ENCODE measurements at places on chromosomes 1 and 21.

DNA sequence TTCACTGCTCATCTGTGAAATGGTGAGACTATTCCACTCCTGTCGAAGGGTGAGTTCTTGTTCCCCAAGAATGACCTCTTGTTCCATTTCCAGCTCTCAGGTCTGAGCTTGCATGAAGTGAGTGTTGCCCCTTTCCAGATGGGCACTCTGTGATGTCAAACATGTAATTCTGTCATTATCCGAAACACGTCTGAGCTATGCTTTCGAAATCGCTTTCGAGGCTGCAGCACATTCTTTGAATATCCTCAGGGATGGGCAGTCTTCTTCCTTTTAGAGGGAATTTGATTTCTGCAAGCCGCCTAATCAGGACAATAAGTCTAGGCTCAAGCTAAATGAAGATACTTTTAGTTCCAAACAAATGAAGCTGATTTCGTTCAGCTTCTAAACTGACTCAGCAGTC is 15.1 kb downstream of the NFASC start:
- no peak for DNase-seq

- no peak for DNase-seq
Observed at GRCh38 chr1:23019863-23020625, 776 bp downstream of the KDM1A start.

- DNase-seq, result no peak
Observed at GRCh38 chr1:9239622-9240401, 5.2 kb downstream of the H6PD start.

DNA sequence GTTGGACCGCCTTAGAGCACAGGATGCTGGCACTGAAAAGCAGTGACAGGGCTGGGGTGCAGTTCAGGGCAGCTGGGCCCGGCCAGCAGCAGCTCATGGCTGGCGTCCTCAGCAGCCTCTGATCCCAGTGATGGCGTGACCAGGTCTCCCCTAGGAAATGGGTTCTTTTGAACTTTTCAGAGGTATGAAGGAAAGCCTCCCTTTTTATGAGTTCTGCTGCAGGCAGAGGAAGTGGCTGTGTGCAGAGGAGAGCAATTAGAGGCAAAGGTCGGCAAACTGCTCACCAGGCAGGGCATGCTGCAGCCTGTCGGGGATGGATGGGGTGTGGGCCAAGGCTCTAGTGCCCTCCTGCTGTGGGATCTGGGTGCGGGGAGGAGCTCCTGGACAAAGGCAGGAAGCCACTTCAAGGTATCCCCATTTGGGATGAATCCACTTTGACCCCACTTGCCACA is 45.6 kb upstream of the RAB4A start:
- DNase-seq, result no peak

- DNase-seq, result no peak
Observed at GRCh38 chr21:38861989-38862683, 56.4 kb downstream of the ETS2 start.

DNA sequence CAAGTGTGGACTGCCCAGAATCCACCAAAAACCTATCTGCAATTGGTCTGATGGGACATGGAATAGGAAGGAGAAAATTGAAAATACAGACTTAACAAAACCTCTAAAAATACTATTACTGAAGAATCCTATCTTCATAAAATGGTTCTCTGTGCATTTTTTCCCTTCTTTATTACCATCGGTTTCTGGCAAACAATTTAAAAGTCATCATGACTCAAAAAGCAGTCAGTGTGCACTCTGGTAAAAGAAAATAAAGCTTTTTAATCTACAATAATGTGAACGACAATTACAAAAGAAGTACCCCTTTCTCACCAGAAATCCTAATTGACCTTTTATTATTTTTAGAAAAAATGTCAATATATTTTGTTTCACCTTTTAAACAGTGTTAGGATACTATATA is 186.3 kb downstream of the TPR start:
- DNase-seq, result no peak

- no peak for DNase-seq
Observed at GRCh38 chr1:162151900-162152829, 82.7 kb downstream of the NOS1AP start.

DNA sequence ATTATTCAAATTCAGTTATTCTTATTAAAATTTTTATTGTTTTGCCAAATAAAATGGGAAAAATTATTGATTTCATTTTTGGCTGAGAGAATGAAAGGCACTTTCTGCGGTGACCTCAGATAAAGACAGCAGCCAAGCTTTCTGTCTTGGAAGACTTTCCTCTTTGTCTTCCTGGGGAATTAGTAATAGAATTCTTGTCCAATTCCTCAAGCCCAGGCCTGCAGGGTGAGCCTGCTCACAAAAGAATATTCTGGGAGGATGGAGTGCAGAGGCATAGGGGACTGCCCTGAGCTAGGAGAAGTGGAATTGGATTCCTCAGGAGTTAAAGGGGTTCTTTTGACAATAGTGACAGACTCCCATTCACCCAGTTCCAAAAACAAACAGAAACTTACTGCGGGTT is 614.5 kb upstream of the ADGRL2 start:
- no peak for DNase-seq

DNA sequence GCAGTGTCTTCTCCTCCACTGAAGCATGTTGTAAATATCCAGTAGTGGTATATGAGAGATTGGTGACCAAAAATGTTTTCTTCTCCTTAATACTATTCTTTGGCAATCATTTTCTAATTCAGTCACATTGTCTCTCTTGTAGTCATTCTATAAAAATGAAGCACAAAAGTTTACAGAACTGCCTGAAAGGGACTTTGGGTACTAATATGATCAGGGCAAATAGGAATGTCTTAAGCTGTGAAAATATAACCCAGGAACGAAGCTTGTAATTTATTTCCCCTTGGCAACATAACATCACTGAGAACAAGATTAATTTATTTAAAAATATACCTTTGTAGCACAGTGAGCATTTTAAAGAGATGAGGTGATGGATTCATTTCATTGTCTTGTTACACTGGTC is 4.9 kb downstream of the B3GALT2 start:
- no peak for DNase-seq

GRCh38 chr1:205043866-205044265 is 854 bp downstream of the CNTN2 start:
- no peak for DNase-seq

DNA sequence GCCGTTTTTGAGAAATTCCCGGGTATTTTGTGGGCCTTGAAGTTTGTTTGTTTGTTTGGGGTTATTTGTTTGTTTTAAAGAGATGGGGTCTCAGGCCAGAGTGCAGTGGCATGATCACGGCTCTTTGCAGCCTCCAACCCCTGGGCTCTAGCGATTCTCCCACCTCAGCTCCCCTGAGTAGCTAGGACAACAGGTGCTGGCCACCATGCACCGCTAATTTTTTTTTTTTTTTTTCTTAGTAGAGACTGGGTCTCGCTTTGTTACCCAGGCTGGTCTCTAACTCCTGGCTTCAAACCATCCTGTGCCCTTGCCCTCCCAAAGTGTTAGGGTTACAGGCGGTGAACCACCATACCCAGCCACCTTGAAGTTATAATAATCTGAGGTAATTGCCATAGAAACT is 2.0 kb downstream of the CHTOP start:
- DNase-seq, result no peak

DNA sequence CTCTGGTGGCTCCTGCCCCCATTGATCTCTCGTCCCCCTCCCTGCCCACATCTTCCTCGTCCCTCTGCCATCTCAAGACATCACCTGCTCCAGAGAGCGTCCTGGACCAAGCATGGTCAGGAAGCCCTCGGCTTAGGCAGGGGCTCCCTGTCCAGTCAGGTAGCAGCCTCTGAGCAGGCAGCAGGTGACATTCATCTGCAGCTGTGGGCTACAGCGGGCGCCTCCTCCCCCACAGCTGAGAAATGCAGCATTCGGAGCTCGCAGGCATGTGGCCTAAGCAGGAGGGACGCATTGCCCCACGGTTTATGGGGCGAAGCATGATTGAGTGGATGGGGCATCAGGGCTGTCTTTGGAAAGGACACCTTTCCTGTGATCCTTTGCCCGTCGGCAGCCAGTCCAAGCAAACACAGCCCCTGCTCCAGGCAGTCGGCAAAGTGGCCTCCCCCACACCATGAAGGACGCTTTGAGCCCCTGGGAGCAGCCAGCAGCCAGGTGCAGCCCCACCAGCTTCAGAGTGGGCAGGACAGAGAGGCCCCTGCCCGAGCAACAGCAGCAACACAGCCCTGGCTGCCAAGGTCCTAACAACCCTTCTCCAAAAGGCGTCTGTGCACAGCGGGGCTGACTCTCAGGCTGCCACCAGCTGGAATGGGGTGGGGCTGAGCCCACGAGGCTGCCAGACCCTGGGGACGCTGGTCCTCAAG is 234.1 kb upstream of the VAMP3 start:
- DNase-seq, result no peak

GRCh38 chr1:79896140-79896539 is 889.6 kb upstream of the ADGRL4 start:
- DNase-seq, result no peak

DNA sequence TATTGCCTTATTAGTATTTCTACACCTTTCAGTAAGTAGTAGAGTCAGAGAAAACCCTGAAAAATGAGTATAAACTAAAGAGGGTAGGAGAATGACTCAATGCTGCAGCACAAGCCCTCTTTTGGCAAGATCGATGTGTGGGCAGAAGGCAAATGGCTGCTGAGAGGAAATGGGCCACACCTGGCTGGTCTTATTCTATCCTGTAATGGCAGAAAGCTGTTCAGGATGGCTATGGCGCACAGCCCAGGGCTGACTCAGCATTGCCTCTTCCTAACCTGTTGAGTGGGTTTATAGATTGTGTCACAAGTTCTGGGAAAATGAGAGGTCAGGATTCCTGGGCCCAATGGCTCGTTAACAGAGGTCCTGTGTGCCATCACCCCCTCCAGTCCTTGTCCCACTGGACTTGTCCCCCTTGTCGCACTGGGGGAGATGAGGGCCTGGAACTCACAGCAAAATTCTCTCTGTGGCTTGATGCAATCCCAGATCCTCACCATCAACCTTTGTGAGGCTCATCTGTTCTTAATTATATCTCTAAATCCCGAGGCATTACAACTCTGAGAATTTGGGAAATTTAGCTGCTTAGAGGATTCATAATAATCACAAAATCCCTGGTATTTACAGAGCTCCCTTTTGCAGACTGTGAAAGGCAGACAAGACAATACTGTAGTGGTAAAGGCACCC is 13.2 kb downstream of the HMGB4 start:
- DNase-seq, result no peak

GRCh38 chr1:34976384-34977209 is 8.6 kb downstream of the TMEM35B start:
- DNase-seq, result no peak

- no peak for DNase-seq
Observed at GRCh38 chr1:21813542-21813941, 1.5 kb downstream of the LDLRAD2 start.

DNA sequence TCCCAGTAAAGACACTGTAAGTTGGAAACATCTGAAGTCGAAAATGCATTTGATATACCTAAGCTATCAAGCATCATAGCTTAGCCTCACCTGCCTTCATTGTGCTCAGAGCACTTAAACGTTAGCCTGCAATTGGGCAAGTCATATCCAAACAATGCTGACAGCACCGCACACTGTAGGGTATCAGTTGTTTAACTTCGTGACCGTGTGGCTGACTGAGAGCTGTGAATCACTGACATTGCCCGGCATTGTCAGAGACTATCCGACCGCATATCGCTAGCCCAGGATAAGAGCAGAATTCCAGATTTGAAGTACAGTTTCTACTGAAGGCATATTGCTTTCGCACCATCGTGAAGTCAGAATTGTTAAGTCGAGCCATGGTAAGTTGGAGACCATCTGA is 41.5 kb downstream of the GALNT2 start:
- no peak for DNase-seq

GRCh38 chr1:111294390-111294789 is 3.7 kb downstream of the CHIA start:
- no peak for DNase-seq

DNA sequence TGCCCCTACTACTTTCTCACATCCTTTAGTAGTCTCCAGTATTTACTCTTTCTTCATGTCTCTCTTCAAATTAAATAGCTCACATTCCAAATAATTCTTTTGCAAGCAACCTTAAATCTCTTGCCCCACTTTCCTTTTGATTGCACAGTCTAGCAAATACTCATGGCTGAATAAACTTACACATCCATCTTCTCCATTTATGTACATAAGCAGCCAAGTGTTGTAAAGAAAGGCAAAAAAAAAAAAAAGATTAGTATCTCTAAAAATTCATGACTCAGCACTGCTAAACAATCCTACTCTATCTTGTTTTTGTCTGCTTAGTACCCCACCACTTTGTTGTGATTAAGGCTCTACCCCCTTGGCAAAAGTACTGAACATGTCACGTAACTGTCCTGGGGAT is 42.6 kb downstream of the F13B start:
- DNase-seq, result no peak

- DNase-seq, result no peak
Observed at GRCh38 chr1:31652891-31653499, 8.3 kb upstream of the PEF1 start.

DNA sequence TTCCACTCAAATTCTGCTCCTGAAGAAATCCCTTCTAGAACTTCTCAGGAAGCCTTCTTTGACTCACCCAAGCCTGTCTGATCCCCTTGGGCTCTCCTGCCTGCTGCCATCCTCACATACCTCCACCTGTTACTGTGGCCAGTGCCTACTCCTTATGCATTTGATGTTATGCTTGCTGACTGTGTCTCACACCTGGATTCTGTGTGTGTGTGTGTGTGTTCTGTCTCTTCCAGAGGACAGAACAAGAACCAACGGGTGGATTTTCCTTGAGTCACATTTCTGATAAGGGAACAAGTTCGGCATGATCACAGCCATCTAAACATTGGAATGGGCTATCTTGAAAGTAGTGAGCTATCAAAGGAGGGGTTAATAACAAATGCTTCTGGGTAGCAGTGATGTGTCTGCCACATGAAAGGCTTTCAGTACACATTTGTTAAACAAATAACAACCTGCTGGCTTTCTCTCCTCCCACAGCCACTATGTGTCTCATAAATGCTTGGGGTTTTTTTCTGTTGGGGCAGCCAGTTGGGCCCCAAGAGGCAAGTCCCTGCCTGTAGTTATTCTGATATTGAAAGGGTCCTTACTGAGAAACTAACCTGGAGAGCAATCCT is 8.9 kb upstream of the GPR37L1 start:
- DNase-seq, result no peak

DNA sequence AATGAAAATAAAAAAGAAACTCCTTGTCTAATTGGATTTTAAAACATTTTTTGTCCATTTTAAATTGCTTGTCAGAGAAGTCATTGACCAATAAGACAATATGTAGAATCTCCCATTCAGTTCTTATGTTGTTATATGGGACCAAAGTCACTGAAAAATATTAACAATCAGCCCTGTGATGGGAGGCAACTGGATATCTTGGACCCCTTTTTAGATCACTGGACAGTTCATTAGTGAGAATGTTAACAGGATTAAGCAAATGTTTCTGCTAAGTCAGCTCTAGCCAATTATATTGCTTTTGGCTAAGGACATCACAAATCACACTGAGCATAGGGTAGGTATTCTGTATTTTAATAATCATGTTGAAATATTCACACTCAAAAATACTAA is 609.1 kb upstream of the USP24 start:
- no peak for DNase-seq

GRCh38 chr21:27061770-27062169 is 94.9 kb upstream of the ADAMTS5 start:
- DNase-seq, result no peak

DNA sequence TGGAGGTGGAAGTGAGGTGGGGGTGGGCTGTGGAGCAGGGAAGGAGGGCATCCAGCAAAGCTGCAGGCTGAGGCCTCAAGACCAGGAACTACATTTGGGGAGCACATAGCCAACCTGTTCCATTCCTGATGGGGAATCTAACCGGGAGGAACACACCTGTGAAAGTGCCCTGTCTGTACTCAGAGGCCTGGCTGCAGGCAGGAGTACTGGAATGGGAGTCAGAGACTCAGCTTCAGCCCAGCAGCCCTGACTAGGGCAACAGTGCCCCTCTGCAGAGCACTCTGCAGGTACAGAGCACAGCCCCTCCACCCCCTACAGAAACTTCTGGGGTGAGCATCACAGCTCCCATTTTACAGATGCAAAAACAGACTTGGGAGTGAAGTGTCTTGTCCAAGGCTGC is 126.4 kb downstream of the DMRTB1 start:
- no peak for DNase-seq
